ENCODE measurements at places on chromosomes 1 and 21.

GRCh38 chr21:42469272-42469671 is 26.8 kb downstream of the RSPH1 start:
- no peak for DNase-seq

DNA sequence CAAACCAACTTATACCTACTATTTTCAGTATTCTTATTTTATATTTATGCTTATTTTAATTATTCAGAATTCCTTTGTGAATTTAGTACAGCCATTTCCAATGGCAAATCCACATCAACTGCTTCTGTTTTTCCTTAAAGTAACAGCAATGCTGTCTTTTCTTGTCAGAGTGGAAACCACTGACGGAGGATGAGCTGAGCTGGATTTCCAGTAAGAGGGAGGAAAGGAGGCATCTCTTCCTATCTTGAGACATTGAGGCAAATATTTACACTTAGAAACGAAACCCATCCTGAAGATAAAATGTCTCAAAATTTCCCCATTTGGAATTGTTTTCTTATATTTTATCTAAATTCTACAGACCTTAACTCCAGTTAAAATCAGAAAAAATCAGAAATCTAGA is 66.1 kb upstream of the SLC44A3 start:
- no peak for DNase-seq

- DNase-seq = no peak
Measured at GRCh38 chr1:187074445-187075048, 245.8 kb downstream of the PLA2G4A start.

GRCh38 chr1:150021191-150021694 is 10.7 kb upstream of the OTUD7B start:
- DNase-seq = no peak

All from NCI-H446 treated with DMSO at 0.1 percent for 48 hours (cell line).